Muscle of back (tissue), 13 donors: ENCODE measurements at places on chromosomes 2 and 18. TPM values are rescaled to one million over a fixed set of nuclear protein-coding genes. Genes with fewer than 3 reads are reported as not detected.

DNA sequence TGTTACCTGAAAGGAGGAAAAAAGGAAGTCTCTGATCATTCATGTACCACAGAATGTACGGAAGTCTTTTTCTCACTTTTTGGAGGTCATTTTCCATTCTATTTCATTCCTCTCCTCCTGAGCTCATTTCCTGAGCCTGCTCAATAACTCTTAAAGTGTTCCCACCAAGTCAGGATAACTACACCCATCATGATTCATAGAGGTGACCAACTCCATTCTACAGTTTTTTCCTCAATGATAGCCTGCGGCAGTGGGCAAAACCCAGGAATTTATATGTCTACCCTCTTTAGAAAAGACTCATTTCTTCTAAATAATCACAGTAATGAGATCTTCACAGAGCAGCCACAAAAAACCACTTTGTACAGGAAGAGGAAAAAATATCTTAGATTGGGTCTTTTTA, 372.5 kb downstream of the RBM43 start:
- DNase-seq, result no peak

The ICOS gene
- 0.33 TPM for polyA plus RNA-seq

The SNRNP27 gene
- 72.0 TPM for polyA plus RNA-seq

DNA sequence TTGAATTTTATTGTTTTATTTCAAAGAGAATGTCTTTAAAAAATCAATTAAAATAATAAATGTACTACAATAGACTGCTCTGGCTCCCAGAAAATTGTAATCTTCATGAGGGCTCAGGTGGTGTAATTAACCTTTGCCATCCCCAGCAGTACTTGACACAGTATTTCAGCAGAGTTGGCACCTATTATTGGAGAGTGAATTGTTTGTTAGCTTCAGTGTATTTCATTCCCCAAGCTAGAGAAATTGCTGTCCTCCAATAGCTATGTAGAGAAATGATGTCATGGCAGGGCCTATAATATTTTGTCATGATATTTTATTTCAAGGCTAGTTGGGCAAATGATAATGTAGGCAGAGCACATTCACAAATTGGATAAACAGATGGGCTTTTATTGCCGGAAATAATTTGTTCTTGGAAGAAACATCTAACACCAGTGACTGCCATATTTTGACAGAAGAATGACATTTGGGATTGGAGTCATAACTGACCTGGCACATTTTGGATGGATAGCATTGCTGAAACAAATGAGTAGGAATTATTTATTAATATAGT, 712.0 kb upstream of the NXPH2 start:
- DNase-seq, result no peak

The GALNT3 gene
- polyA plus RNA-seq, result 1.1 TPM
